Activated CD8-positive, alpha-beta T cell treated with anti-CD3 and anti-CD28 coated beads, Interleukin-2, amount 10 ng/mL, durations not matched to agents 7 days and 5 days (primary cell): ENCODE measurements at places on chromosomes 2 and 18.
A peak's percentile ranks its signal among the peaks of the same experiment; 100 is the strongest.

GRCh38 chr2:138209009-138209408, 244.7 kb downstream of the HNMT start:
- no peak for DNase-seq

DNA sequence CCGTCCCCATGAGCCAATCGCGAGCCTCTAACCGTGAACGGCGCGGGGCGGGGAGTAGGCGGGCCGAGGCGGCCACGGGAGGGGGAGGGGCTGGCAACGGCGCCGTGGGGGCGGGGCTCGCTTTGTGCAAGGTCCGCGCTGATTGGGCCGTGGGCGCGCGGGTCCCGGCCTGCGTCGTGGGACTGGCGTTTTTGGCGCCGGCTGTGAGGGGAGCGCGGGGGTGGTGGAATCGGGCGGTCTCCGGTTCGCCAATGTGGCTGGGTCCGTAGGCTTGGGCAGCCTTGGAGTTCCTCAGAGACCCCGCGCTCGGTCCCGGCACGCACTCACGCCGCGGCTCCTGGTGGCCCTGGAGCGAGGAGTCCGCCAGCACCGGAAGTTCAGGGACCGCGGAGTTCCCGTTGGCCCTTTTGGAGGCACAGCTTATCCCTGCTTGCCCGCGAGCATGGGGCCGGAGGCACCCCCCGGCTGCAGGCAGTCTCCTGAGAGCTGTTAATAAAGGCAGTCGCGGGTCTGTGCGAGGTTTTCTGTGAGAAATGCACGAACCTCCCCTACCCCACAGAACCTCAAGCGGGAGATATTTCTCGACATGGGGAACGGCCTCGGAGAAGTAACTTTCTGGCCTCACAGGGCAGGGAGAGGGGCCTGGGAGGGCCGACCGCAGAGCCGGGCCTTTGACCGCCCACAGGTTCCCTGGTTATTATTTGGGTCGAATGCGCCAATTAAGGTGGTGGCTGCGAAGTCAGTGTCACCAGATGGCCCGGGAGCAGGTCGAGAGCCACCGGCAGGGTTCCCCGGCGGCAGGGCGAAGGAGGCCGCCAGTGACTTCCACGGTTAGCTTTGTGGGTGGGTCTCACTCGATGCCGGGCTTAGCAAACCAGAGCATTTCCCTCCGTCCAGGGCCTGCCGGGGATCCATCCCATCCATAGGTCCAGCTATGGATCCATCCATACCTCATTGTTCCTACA, 574 bp upstream of the NCL start:
- DNase-seq = peak; percentile 98

GRCh38 chr2:152028182-152028862, 70.5 kb downstream of the CACNB4 start:
- no peak for DNase-seq

- DNase-seq = no peak
Observed at GRCh38 chr2:235352541-235352940, 141.3 kb upstream of the AGAP1 start.

GRCh38 chr2:55459714-55460274, 40.1 kb upstream of the CCDC88A start:
- no peak for DNase-seq

DNA sequence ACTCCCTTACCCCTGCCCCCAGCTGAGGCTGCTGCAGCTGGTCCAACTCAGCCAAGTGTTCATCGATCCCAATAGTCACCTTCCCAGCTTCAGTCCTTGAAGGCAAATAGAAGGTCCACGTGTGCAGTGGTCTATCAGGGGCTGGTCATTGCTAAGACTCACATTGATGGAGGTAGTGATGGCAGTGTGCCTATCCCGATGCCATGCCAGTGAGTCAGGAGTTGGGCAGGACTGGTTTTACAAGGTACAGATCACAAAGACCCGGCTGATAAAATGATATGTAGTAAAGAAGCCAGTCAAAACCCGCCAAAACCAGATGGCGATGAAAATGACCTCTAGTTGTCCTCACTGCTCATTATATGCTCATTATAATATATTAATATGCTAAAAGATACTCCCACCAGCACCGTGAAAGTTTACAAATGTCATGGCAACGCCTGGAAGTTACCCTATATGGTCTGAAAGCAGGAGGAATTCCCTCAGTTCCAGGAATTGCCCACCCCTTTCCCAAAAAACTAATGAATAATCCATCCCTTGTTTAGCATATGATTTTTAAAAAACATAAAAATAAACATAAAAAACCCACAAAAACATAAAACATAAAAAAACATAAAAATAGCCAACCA, 2.9 kb upstream of the C2orf80 start:
- DNase-seq = no peak

GRCh38 chr2:216545359-216545758, 46.7 kb downstream of the RPL37A start:
- DNase-seq = no peak

- DNase-seq = no peak
Observed at GRCh38 chr2:147925886-147926285, 81.1 kb downstream of the ACVR2A start.

DNA sequence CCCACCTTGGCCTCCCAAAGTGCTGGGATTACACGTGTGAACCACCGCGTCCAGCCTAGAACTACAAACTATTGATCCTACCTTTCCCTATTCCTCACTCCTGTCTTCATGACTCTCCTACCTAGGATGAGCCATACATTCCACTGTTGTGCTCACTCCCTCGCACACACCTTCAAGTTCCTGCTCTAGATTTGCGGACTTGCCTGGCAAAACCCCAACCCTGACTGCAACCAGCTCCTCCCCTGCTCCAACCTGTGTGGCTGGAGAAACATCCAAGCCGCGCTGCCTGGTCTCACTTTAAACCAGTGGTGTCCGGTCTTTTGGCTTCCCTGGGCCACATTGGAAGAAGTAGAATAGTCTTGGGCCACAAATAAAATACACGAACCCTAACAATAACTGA, 5.0 kb upstream of the DNPEP start:
- DNase-seq = no peak

GRCh38 chr2:64283641-64284361, 139.6 kb upstream of the PELI1 start:
- peak; percentile 39 for DNase-seq

DNA sequence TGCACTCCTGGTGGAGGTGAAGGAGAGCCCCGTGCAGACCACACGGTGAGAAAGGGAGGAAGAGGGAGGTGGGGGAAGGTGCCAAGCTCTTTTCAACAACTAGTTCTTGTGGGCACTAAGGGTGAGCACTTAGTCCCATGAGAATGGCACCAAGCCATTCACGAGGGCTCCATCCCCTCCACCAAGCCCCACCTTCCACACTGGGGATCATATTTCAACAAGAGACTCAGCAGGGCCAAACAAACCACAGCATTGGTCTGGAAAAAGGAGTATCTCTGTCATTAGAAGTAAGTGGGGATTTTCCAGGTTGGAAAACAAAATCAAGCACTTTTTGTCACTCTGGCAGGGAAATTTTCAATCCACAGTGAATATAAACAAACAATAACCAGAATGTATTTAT, 38.4 kb downstream of the ZAP70 start:
- DNase-seq = no peak

GRCh38 chr2:203097735-203098134, 83.1 kb downstream of the NBEAL1 start:
- no peak for DNase-seq

DNA sequence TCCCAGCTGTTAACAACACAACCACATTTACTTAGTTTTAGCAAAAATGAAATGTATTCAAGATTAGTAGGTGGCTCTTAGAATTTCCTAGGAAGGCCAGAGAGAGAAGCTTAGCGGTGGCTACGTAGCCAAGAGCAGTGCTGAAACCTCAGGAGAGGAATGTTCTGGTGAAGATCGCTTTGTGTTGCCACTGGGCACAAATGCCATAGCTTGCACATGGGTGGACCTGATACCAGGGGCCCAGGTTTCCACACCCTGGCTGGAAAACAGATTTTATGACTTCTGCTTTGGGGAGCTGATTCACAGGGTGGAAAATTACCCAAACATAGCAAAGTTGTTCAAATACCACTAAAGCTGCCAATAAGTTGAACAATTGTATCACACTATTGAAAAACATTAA, 43.4 kb downstream of the THUMPD2 start:
- no peak for DNase-seq

DNA sequence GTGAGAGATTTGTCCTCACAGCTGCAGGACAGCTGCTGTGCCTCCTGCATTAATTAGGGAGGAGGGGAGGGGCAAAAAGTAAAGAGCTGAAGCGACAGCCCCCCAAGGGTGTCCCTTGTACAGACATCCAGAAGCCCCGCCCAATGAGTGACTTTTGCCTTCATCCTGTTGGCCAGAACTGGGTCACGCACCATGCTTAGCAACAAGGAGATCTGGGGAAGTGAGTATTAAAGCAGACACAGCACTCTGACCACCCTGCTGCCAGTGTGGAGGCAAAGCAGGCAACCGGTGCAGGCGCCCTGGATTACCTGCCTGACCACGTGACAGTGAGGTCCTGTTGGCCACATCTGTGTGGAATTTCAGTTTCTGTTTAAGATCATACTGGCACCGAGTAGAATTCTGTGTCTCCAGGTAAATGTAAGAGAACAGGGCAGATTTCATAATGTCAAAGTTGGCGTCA, 21.5 kb upstream of the BIN1 start:
- DNase-seq = no peak

DNA sequence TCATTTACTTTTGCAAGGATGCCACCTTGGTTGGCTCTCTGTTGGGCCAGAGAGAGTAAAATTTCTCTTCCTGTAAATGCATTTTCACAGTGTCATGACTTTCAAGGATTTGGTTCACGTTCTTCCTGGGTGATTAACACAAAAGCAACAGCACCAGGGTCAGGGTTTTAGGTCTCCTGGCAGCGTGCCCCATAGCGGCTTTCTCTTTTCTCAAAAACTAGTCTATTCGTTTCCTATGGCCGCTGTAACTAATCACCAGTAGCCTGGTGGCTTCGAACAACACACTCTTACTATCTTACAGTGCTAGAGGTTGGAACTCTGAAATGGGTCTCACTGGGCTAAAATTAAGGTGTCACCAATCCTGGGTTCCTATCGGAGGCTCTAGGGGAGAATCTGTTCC, 56.3 kb upstream of the ACMSD start:
- DNase-seq = no peak

GRCh38 chr2:114550895-114551793, 108.7 kb downstream of the DPP10 start:
- peak; percentile 27 for DNase-seq

- DNase-seq = peak; percentile 64
Observed at GRCh38 chr2:100235098-100235497, 87.2 kb downstream of the LONRF2 start.

DNA sequence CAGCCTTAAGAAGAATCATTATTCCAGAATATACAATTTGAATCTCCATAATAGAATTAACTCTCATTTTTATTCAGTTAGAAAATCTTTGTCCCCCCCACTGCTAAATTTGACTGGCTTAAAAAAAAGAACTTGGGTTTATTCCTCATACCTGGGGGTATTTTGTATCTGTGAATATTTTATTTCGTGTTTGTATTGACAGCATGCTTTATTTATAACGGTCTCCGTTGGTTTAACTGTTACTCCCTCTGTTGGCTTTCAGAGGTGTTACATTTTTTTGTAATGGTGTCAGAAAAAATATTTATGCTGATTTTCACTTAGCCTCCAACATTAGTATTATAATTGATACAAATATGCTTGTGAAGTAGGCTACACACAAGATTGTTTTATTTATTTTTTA, 109.1 kb downstream of the HAUS1 start:
- DNase-seq = no peak

GRCh38 chr2:192487636-192488035, 292.9 kb upstream of the TMEFF2 start:
- DNase-seq = no peak

DNA sequence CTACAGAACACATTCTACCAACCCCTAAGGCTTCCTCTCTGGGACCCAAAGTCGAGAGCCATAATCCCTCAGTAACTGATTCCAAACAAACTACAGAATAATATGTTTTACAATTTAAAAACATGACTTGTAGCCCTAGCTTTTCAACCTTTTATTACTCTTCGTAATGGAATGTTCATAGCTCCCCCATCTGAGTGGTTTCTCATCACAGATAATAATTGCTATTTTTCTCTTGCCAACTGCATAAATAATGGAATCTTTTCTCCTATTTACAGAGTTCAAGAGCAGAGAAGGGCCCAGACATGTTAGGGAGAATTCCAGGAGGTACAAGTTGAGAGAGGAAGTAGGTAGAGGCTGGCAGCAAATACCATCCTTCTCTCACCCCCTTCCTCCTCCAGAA, 59.9 kb upstream of the CERS6 start:
- no peak for DNase-seq

DNA sequence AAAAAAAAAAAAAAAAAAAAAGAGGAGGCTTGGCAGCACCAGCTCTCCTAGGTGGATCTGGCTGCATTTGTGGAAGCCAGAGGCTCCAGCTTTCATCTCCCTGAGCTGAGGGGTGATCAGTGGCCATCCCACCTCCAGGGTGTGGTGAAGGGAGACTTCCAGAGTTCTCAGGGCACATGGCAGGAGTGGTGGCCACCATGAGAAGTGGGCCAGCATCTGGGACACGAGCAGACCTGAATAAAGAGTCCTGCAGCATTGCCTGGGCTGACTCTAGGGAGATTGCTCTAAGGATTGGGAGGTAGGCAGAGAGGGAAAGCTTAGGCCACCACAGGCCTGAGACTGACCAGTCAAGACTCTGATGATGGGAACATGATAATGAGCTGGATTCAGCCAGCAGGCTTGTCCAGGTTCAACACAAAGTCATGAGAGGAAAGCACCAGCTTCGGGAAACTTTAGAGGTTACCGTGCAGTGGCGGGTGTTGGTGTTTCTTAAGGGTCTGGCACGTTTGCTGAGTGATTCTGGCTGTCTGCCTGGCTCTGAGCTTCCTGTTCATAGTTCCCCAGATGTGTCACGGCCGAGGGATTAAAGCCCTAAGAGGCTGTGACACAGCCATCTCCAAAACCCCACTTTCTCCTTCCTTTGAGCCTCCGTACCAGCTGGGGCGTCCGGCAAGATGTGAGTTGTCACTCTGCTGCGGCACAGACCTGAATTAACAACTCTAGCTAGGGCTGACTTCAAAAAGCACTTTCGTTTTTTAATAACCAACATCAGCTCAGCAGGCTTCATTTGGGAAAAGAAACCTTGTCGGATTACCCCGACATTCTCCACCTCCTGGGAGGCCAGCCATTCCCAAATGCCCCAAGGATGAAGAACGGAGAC, 38.3 kb upstream of the IL1R1 start:
- peak; percentile 31 for DNase-seq

DNA sequence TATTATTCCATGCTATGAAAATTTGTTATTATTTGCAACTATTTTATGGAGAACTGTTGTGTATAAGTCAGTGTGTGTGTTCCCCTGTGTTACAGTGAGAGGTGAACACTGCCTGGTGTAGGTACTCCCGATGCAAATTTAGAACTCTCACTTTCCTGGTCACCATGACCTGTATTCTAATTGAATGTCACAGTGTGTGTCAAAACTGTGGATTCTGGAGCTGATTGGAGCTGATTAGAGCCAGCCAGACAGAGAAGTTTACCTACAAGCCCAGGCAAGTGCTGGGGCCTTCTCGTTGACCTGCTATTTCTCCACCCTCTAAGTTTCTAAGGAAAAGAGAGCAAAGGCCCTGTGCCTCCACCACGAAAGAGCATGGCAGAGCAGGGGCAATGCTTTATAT, 216.0 kb downstream of the NYAP2 start:
- DNase-seq = no peak

- DNase-seq = no peak
Observed at GRCh38 chr2:177709986-177710401, 317.4 kb downstream of the AGPS start.

GRCh38 chr2:106122157-106122556, 71.9 kb downstream of the UXS1 start:
- no peak for DNase-seq
